Stimulated activated CD4-positive, alpha-beta T cell treated with anti-CD3 and anti-CD28 coated beads, TNF-alpha, amount 100 ng/mL, for 24 hours (primary cell): ENCODE measurements at places on chromosomes 4 and X.

DNA sequence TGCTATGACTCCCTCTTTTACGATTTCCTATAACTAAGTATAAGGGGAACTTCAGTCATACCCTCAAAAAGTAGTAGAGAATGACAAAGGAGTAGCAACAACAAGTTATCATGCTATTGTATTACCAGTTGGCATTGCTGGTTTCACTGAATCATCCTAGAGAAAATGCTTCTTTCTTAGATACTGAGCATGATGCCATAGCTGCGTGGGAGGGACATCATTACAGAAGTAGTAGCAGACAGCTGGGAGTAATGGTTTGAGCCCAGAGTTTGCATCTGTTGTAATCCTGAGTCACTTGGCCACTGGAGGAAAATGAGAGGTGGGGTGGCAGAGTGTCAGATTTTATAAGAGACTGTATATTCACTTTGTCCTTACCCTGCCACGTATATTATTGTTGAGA, 38.6 kb downstream of the MTMR1 start:
- peak; percentile 45 for DNase-seq

GRCh38 chr4:148787831-148788477, 345.7 kb upstream of the NR3C2 start:
- no peak for DNase-seq

DNA sequence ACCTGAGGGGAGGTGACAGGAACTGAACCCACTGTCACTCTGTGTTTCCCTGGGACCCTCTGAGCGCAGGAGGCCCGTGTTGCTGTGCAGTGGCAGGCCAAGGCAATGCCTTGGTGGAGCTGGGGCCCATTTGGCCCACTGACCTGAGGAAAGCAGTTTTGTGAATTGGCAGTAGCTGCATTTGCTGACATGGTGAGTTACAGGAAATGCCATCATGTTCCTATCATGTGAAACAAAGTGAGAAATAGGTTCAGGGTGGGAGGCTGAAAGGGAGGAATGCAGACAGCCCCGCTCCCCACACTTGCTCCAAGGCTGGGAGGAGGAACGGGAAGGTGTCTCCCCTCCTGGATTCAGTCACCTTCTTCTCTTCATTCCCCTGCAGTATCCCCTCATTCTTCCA, 146.1 kb downstream of the PTTG2 start:
- no peak for DNase-seq

DNA sequence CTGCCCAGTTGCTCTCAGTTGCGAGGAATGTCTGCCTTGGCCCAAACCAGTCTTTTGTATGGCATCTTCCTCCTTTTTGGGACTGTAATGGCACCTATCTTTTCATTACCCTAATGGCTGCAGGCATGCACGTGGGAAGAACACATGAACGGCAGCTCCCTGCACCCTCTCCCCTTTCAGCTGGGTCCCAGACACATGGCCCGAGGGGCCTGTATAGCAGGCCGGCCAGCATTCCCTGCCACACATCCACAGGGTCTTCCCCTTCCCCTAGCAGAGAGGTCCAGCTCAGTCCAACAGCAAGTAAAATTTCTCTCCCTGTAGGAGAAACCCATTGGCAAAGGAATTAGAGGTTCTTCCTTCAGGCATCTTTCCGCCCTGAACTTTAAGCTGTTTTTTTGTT, 829.1 kb upstream of the AGA start:
- no peak for DNase-seq

- DNase-seq = no peak
Measured at GRCh38 chr4:55255179-55255578, 90.9 kb upstream of the SRD5A3 start.

GRCh38 chr4:48331577-48332330, 9.6 kb upstream of the SLAIN2 start:
- no peak for DNase-seq

DNA sequence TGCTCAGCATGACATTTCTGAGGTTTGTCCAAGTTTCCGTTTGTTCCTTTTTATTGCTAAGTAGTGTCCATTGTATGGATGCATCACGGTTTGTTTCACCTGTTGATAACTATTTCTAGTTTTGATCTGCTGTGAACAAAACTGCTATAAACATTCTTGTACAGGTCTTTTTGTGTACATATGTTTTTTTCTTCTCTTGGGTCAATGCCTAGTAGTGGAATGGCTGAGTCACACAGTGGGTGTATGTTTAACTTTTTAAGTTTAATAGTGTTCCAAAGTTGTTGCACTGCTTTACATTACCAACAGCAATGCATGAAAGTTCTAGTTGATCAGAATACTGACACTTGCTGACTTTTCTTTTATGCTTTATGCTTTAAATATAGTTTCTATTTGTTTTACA, 76.7 kb downstream of the MAOB start:
- DNase-seq = no peak

- no peak for DNase-seq
Measured at GRCh38 chrX:152632445-152633097, 5.1 kb upstream of the GABRQ start.

DNA sequence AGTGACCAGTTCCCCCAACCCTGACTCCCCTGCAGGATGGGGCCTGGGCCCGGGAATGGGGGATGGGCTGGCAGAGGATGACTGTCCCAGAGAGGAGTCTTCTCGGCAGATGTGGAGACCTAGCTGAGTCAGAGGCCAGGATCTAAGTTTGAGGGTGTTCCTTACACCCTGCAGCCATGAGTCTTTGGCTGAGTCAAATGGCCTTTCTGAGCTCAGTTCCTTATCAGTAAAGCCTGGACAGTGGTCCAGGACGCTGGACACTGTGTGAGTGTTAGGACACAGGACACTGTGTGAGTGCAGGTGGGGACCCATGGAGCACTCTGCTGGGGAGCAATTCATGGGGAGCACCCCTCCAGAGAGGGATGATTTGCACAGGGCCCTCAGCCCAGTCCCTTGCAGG, 5.0 kb downstream of the IL9R start:
- no peak for DNase-seq

GRCh38 chr4:109302361-109303139, at the start of gene COL25A1:
COL25A1 (minus strand) TSS chr4:109302658.
- DNase-seq = no peak

DNA sequence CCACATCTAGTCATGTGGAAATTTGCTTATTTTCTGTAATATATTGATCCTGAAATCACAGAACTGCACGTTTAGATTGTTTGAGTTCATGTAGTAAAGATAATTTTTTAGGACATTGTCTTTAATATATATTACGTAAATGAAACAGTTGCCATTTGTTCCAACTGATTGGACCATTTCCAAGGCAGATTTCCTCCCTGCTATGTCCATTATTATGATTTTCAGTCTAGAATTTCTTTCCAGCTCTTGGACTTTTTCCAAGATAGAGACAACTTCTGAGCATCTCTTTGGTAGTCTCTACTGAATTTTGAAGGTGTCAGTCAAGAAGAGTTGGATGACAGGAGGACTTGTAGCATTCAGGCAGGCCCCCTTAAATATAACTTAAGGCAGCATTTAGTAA, 94.6 kb downstream of the STIM2 start:
- no peak for DNase-seq

- DNase-seq = no peak
Measured at GRCh38 chrX:23185951-23186350, 148.7 kb upstream of the PTCHD1 start.

DNA sequence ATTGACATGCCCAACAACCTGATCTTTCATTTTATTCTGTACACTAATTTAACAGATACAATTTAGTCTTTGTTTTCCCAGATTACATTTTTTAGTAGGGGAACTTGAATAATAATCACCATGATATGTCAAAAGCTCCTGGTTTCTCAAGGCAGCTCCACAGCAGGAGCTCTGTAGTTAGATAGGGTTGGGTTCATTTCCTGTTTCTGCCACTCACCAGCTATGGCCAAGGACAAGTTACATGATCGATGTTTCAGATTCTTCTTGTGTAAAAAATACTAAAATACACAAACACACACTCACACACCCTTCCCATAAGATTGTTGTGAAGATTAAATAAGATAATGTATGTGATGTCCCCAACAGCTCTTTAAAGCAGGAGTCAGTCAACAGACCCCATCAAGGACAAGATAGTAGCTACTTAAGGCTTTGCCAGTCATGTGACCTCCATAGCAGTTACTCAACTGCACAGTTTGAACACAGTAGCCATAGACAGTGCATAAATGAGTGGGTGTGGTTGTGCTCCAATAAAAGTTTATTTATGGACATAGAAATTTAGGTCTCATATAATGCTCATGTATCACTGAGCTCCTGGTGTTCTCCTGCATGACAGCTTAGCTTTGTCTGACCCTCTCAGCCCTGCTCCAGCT, 18.4 kb downstream of the GUCY1A1 start:
- DNase-seq = no peak

DNA sequence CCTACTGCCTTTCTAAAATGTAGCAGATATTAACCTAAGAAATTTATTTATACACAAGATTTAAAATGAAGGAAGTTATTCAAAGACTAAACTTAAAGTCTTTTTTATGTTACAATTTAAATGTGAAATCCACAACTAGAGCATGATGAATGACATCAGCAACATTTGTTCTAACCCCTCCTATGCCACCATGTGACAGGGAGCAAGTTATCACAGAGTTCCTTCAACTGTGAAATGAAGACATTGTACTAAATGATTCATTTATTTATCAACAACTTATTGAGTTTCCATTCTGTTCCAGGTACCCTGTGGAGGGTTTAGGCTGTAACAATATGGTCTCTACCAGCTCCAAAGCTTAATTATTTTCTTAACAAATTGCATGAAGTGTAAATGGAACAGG, 76.9 kb downstream of the SLC39A8 start:
- no peak for DNase-seq

DNA sequence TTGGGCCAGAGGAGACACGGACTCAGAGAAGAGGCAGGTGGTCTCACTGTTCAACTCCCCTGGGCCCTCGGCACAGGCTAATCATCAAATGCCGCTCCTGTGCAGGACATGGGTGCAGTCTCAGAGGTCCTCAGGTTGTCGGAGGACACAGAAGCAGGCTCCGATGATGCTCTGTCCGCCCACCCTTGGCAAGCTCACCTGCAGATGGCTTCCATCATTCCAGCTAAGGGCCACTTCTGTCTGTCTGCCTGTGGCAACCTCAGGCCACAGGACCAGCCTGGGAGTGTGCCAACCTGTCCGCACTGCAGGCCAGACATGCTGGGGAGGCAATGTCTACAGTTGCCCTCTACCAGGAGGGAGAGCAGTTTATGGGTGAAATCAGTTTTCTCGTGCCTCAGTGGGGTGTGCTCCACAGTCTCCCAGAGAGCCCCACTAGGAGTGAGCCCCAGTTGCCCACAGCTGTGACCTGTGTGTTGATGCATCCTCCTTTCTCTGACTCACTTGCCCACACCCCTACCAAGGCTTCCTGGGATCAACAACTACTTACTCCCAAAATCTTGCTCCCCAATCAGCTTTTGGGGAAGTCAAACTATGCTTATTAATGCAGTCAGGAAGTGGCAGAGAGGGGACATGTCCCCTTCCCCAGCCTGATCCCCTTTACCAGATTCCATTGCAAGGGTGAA, 55.9 kb downstream of the HTRA3 start:
- DNase-seq = no peak

GRCh38 chr4:139603576-139604410, 47.8 kb upstream of the SETD7 start:
- no peak for DNase-seq

DNA sequence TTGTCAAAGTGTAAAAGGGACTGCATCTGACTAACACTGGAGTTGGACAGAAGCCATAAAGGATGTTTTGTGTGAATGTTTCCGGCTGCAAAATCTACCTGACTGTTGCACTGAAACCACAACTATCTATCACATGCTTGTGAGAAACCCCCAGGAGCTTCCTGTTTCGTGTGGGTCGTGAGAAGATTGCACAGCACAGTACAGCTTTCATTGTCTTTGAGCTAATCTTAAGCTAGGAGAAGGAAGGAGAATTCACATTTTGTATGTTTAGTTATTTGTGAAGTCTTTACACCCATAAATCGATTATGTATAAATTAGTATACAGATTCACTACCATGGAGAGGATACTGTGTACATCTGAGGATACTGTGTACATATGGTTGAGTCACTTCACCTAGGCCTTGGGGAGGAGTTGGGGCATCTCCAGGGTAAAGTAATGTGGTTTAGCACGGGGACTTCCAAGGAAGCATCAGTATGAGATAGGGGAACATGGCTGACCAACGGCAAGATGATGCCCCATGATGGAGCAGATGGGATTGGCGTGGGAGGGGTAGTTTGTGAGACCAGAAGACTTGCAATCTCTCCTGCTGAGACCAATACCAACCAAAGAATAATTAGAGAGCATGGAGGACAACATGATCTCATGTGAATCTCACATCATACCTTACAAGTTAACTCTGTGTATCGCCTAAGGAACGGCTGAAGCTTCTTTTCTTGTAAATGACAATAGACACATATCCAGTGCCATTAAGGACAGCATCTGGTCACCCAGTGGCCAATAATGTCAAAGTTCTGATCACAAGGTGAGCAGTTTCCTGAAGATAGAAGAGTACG, 43.1 kb upstream of the FAM9C start:
- DNase-seq = peak; percentile 47

- DNase-seq = no peak
Measured at GRCh38 chrX:56787734-56788152, 58.7 kb downstream of the NBDY start.

DNA sequence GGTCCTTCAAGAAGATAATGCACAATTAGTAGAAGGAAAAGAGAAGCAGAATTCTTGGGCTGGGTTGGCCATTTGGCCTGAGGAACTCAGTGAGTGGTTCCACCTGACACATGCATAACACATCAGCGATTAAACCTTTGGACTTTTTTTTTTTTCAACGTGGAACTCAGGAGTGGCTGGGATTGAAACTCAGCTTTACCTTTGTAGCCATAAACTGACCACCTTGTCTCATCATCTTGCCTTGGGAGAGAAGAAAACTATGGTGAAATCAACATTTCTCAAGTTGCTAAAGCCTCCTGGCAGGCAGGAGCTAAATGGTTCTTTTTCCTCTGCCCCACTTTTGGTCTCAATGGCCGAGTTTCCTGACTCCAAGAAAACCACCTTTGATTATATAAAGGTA, 16.3 kb downstream of the PTTG2 start:
- DNase-seq = no peak

DNA sequence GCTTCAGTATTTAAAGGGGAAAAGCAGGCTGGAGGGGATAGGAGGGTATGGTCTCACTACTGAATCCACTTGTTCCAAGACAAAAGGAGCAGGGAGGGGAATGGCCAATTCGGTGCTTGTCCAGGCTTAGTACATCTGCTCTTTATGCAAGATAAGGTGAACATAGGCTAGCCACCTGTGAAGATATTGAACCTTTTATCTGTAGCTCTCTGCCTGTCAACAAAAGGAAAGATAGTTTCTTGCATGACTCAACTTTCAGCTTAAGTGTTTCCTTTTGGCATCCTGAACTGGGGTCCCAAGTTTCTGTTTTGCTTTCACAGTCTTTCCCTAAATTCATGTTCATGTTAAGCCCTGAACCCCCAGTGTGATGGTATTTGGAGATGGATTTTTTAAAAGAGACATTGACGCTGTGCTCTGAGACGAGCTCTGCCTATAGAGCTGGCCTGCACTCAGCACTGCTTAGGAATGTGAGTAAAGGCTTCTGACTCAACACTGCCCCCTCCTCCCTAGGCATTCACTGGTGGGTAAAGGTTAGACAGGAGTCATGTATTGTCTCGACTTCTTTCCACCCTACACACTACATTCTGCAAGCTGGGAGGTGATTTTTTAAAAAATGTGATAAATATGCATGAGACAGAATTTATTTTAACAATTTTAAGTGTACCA, 28.2 kb downstream of the FAM149A start:
- DNase-seq = no peak

- no peak for DNase-seq
Measured at GRCh38 chr4:48290146-48290772, 20.6 kb upstream of the TEC start.

- DNase-seq = no peak
Measured at GRCh38 chr4:7139167-7139982, 53.0 kb upstream of the SORCS2 start.

GRCh38 chr4:166432125-166432524, 559.1 kb downstream of the TLL1 start:
- DNase-seq = no peak

- DNase-seq = no peak
Measured at GRCh38 chr4:2893772-2894171, 50.1 kb downstream of the ADD1 start.
